T-helper 1 cell (primary cell): ENCODE measurements at places on chromosomes 13 and 19.

- DNase-seq: no peak
These were observed 66.7 kb downstream of the LRRC63 start for GRCh38 chr13:46278474-46278873.

DNA sequence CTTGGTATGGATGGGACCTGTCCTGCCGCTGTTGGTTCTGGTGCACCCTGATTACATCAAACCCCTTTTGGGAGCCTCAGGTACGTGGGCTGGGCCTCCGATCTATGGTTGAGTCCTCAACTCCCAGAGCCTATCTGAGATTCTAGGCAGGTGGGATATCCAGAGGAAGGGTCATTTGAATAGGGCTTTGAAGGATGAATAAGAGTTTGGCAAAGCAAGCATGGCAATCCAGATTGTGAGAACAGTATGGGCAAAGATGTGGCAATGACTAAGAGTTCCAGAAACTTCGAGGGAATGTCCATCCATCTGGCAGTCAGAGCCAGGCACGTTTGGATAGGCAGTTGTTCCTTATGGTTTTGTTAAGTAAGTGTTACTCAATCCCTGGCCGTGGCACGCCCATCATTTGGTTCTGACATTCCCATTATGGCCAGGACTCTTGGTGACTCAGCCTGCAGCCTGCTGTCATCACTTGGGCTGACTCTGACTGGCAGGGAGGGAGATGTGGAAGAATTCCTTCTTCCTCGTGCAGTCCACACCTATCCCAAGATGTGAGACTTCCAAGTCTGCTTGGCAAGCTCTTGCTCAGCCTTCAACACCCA, 21.5 kb downstream of the CYP4F22 start:
- DNase-seq: no peak

DNA sequence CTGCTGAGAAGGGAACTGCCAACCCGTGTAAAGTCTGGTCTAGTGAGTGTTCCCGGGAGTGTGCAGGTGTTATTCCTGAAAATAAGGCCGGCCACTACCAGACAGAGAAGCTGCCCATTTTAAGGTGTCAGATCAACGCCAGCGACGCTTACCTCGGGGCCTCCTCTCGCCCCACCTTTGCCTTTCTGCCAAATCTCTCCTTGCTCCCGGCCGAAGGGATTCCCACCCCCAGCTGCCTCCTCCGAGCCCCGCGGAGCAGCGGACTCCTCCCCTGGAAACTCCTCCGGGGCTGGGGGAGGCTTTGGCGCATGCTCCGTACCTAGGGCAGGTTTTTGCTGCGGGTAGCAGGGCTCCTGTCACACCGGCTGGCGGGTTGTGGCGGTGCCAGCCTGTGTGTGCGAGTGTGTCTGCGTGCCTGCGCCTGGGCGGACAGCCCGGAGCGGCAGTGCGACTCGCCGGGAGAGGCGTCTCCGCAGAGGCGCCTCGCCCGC, at the start of gene HS6ST3:
TSS of gene HS6ST3 (plus strand) at position 359 of the 491 bp plus-strand sequence.
- DNase-seq: no peak

DNA sequence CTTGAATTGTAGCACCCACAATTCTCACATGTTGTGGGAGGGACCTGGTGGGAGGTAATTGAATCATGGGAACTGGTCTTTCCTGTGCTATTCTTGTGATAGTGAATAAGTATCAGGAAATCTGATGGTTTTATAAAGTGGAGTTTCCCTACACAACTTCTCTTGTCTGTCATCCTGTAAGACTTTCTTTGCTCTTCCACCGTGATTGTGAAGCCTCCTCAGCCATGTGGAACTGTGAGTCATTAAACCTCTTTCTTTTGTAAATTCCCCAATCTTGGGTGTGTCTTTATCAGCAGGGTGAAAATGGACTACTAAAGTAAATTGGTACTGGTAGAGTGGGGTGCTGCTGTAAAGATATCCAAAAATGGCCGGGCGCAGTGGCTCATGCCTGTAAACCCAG, 215.6 kb downstream of the LIG4 start:
- no peak for DNase-seq

- no peak for DNase-seq
These were observed 36.8 kb upstream of the ATP1A3 start for GRCh38 chr19:42030645-42031440.

DNA sequence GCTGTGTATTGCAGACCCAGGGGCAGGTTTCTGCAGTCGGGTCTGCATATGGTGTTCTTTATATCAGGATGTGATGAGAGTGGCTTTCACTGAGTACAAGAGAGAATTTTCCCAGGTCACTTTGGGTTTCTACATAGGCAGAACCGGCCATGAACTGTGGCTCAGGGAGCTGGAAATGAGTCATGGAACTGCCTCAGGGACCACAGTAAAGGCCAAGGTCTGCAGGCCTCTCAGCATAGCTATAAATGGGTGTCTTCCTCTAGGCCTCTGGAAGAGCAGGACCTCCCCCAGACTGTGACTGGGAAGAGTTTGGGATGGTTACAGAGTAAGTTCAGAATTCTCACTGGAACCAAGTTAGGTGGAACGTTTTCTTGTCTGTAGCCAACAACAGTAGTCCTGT, 51.8 kb upstream of the ZNF681 start:
- no peak for DNase-seq

DNA sequence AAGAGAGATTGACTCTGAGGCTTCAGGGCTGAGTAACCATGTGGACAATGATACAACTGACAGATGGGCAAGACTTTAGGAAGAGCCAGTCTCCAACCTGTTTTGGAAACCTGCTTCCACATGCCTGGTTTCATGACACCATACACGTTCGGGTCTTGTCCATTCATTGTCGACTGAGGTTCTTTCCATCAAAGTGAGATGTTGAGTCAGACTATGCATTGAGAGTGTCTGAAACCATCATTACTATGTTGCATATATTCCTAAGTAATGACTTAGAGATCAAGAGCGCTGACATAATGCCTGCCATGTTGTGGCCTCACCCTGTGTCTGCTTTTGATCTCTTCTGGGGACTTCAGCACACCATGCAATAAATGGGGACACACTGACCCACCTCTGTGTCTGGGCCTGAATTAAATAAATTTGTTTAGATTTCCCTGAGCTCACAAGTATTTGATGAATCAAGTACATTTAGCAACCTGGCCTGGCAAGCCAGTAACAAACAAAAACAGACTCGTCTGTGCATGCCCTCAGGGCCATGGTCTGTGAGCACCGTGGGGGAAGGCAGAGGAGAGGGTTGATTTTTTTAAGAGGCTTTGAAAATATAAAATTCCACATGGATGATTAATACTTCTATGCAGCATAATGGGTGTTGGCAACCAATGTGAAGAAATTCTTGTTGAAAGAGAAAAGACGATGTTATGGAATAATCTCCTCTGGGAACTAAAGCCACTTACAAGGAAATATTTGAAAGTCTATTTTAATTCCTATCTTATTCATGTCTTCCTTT, 49.9 kb upstream of the UBAC2 start:
- DNase-seq: no peak
